Stimulated activated CD8-positive, alpha-beta memory T cell treated with anti-CD3 and anti-CD28 coated beads, Interleukin-4, amount 100 ng/mL, for 4 hours (primary cell): ENCODE measurements at places on chromosomes 7 and 10.

- no peak for DNase-seq
Observed at GRCh38 chr10:77398986-77399755, 238.4 kb downstream of the KCNMA1 start.

GRCh38 chr10:98135222-98135899, 904 bp downstream of the R3HCC1L start:
- no peak for DNase-seq

- no peak for DNase-seq
Observed at GRCh38 chr7:20442951-20443350, 112.3 kb downstream of the ITGB8 start.

DNA sequence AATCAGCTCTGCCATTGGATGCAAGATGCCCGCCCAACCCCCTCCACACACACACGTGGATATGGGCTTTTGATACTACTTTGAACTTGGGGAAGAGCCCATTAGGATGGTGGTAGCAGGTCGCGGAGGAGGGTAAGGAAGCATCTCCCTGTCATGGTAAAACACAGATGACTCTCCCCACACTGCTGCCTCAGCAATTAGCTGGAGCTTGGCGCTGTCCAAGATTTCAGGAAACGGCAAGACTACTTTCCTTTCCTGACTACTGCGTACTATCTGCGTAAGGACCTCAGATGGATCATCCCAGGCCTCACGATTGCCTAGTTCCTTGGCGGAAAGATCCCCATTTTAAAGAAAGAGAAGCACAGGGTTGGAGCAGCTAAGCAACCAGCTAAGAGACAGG, 134.3 kb downstream of the C10orf90 start:
- no peak for DNase-seq

- no peak for DNase-seq
Observed at GRCh38 chr10:102316421-102316820, 71.1 kb downstream of the GBF1 start.

GRCh38 chr7:132109769-132110168, 466.5 kb downstream of the PLXNA4 start:
- no peak for DNase-seq

DNA sequence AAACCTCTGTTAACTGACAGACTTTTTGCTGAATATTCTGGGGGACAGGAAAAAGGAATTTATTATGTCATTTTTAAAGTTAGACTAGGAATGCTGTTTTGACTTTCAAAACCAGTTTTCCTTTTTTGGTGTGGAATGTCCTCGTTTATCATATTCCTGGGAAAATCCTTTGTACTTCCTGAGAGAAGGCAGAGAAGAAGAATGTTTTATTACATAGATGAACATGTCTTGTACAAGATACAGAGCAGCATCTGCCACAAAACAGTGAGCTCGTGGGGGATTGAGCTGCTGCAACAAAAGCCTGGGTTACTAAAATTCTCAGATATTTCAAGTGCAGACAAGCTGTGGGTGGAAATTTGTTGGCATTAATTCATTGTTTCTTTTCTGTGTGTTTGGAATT, 20.2 kb downstream of the MCU start:
- DNase-seq, result no peak

DNA sequence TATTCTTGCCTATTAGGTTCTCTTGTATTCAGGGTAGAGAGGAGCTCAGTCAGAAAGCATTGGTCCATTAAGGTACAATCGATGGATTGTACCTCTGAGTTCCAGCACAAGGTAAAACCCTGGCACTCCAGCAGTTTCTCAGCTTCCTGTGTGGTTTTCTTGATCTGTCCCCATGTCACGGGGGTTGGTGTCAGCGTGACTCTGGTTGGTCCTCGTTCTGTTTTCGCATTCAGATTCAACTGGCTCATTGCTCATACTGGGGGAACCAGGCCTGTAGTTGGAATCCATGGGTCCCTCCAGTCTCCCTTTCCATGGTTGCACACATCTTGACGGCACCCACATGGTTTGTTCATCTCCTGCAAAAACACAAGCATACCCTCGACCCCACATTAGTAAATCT, 32.7 kb upstream of the RASGEF1A start:
- no peak for DNase-seq

- no peak for DNase-seq
Observed at GRCh38 chr7:99004781-99005500, 126.6 kb downstream of the TRRAP start.

- DNase-seq, result no peak
Observed at GRCh38 chr7:96316949-96317348, 4.9 kb downstream of the SLC25A13 start.

DNA sequence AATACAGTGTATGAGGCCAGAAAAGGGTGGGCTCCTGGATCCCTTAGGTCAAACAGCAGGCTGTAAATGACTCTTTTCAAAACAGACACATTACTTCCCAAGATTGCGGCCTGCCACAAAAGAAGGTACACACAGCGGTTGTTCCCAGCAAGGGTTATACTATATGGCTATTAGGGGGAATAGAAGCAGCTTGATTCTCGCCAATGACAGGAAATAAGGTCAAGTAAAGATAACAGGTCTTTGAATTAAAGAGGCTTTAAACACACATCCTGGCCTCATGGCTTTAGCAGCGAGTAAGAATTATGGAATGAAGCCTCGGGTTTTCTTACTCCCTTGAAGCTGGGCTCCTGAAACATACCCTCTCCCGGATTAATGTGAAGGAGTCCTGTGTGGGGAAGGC, 58.3 kb downstream of the CYP26A1 start:
- DNase-seq, result no peak

DNA sequence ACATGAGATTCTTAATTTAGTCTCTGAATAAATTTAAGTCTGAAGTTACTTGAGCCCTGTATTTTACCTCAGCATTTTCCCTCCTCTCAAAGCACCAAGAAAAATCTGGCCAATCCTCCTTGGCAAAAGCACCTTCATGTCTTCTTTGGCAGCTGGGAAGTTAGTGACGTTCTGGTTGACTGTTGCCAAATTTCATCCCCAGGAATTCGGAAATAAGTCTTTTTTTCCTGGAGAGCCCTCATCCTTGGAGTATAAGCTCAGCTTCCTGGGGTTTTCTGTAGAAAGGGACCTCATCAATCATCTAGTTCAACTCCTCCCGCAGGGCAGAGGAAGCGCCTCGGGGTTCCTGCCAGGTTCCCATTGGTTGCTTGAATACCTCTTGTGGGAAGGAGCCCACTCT, 377.6 kb downstream of the PHTF2 start:
- no peak for DNase-seq

- DNase-seq, result no peak
Observed at GRCh38 chr10:46232666-46233065, 54.1 kb upstream of the ANTXRL start.

GRCh38 chr10:71285180-71285545, 33.9 kb upstream of the SLC29A3 start:
- no peak for DNase-seq

- DNase-seq, result no peak
Observed at GRCh38 chr7:80392229-80393169, 119.4 kb downstream of the GNAT3 start.

- DNase-seq, result no peak
Observed at GRCh38 chr7:132125096-132125495, 451.2 kb downstream of the PLXNA4 start.

- no peak for DNase-seq
Observed at GRCh38 chr7:45592230-45592991, 18.2 kb downstream of the ADCY1 start.

- DNase-seq, result no peak
Observed at GRCh38 chr10:118969014-118969413, 60.5 kb upstream of the NANOS1 start.

DNA sequence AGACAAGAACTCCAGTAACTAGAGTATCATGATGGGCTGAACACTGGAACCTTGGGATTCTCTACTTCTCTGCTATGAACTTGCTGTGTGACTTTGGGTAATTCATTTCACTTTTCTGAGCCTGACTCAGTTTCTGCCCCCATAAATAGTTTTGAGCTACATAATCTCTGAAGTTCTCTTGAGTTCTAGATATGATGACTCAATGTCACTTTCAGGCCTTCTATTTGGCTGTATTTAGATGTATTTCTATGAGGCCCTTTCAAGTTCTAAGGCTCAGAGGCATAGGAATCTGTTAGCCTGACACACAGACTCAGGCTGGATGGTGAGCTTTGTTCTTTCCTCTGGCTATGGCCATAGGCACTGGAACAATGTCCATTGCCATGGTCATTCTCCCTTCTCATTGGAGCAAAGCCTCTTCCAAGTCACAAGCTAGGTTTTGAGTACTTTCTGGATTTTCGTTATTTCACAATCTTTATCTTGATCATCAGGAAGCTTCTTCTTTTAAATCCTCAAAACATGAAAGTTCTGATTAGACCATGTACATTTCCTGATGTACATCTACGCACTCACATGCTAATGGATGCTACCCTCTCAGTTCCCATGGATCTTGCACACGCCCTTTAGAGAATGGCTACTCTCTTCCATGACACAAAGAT, 101.6 kb downstream of the TES start:
- no peak for DNase-seq

DNA sequence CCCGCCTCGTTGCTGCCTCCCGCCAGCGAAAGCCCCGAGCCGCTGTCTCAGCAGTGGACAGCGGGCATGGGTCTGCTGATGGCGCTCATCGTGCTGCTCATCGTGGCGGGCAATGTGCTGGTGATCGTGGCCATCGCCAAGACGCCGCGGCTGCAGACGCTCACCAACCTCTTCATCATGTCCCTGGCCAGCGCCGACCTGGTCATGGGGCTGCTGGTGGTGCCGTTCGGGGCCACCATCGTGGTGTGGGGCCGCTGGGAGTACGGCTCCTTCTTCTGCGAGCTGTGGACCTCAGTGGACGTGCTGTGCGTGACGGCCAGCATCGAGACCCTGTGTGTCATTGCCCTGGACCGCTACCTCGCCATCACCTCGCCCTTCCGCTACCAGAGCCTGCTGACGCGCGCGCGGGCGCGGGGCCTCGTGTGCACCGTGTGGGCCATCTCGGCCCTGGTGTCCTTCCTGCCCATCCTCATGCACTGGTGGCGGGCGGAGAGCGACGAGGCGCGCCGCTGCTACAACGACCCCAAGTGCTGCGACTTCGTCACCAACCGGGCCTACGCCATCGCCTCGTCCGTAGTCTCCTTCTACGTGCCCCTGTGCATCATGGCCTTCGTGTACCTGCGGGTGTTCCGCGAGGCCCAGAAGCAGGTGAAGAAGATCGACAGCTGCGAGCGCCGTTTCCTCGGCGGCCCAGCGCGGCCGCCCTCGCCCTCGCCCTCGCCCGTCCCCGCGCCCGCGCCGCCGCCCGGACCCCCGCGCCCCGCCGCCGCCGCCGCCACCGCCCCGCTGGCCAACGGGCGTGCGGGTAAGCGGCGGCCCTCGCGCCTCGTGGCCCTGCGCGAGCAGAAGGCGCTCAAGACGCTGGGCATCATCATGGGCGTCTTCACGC, 825 bp downstream of the ADRB1 start:
- no peak for DNase-seq

GRCh38 chr10:28276384-28276783, 26.5 kb downstream of the MPP7 start:
- no peak for DNase-seq

DNA sequence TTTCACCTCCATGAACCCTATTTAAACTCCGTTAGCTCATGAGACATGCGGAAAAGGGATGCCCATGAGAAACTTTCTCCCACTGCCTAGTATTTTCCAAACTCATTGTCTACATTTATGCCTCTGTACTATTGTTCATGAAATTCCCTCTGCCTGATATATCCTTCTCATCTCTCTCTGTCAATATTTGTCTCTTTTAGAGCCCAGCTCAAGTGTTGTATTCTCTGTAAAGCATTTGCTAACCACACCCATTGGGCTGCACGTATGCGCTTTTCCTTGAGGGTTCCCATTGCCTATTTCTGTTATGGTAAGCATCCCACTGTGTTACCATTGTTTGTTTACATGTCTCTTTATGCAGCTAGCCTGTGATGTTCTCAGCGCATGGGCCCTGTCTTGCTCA, 211.4 kb downstream of the MDFIC start:
- no peak for DNase-seq

GRCh38 chr10:89355394-89355931, 22.4 kb upstream of the IFIT1B start:
- DNase-seq, result no peak

DNA sequence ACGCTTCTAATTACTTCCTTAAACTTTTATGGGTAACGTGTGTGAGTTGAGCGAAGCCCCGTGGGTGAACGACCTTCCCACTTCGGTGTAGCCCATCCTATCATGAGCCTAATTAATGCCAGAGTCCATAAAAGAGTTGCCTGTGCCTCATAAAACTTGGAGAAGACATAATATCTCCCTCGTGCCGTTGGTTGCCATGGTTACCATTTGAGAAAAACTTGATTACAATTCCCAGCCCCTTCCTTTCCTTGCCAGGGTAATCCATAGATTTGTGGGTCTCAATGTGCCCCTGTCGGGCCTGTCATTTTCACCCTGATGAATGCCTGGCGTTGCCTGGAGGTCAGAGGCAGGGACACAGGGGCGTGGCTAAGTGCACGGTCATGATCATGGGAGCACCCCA, 127.1 kb downstream of the GLRX3 start:
- no peak for DNase-seq

- no peak for DNase-seq
Observed at GRCh38 chr7:88075216-88075615, 141.2 kb downstream of the ADAM22 start.

DNA sequence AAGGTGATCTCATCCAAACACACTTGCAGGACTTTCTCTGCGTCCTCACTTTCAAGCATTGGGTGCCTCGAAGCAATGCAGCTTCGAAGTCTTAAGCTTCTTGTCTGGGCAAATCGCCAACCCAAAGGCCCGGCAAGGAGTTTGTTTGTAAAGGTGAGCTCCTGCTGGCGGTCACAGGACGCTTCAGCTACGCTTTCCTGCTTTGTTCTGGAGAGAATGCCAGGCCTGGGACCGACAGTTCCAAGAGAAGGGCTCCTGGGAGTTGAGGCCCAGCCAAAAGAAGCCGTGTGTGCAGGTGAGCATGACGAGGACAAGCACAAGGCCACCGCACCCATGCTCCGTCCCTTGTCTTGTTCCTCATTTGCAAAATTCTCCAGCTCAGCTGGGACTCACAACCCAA, 106.6 kb upstream of the DOCK1 start:
- DNase-seq, result no peak

DNA sequence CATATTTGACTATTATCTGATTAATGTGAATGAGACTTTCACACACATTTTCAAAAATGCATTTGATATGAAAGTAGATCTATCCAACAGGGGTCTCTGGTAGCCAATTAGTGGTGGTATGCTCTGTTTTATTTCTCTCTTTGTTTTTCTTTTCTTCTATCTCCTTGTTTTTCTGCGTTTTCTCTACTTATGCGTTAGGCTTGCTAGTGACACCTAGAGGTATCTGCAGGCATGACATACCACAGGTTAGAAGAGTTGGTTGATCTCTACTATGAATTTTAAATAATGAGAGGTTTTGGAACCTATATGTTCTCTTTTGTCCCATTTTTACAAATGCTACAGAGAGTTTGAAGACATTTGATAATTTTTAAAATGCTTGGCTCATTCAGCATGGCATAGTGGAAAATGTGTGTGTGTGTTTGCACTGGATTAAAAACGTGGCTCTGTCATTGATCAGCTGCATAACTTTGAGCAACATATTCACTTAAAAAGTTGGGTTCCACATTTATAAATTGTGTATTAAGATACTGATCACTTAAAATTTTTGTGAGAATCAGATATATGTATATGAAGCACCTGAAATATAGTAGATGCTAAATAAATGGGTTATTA, 28.1 kb upstream of the PLXDC2 start:
- no peak for DNase-seq
